ENCODE measurements at places on chromosomes 4 and X.

GRCh38 chr4:159010563-159011260 lies 92.2 kb upstream of the RAPGEF2 start:
- peak; percentile 76 for DNase-seq

DNA sequence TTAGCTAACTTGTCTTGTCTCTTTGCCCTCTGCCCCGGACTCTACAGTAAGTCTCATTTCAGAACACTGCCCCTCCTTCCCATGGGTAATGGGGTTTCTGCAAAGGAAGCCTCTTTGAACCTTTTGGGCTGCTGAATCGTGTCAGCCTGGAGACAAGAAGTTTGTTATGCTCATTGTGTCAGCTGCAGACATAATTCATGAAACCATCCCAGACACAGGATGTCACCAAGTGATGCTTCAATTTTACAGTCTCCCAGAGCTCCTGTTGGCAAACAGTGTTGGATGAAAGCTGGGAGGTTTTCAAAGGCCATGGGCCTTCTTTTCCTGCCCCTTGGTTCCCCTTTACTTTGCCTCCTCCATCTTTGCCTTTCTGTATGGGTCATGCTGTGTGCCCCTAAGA lies 223.1 kb upstream of the TAPT1 start:
- DNase-seq, result no peak

- DNase-seq, result no peak
These were observed 209.5 kb upstream of the PPP3CA start for GRCh38 chr4:101556842-101557241.

DNA sequence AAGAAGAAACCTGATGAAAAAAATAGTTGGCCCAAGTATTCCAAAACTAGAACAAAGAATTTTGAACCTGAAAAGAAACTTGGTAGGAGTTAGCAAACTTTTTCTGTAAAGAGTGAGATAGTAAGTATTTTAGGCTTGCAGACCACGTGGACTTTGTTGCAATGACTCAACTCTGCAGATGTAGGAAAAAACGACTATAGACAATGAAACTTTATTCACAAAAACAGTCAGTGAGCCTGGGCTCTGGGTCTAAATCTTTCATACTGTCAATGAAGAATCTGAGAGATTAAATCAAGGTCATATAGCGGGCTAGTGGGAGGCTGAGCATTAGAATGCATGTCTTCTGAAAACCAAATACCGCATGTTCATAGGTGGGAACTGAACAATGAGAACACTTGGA lies 23.0 kb downstream of the SH3D19 start:
- DNase-seq, result no peak

DNA sequence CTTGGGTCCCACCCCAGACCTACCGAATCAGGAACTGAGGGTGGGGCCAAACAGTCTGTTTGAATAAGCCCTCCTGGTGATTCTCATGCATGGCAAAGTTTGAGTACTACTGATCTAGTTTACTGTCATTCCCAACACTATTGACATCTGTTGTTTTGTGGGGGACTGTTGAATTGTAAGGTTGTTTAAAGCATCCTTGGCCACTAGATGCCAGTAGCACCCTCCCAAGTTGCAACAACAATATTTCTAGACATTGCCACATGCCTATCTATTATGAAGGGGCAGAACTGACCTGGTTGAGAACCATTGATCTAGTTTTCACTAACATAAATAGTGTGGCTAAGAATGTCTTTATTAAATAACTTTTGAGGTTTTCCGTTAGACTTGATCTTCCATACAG lies 15.1 kb downstream of the TAF9B start:
- no peak for DNase-seq

DNA sequence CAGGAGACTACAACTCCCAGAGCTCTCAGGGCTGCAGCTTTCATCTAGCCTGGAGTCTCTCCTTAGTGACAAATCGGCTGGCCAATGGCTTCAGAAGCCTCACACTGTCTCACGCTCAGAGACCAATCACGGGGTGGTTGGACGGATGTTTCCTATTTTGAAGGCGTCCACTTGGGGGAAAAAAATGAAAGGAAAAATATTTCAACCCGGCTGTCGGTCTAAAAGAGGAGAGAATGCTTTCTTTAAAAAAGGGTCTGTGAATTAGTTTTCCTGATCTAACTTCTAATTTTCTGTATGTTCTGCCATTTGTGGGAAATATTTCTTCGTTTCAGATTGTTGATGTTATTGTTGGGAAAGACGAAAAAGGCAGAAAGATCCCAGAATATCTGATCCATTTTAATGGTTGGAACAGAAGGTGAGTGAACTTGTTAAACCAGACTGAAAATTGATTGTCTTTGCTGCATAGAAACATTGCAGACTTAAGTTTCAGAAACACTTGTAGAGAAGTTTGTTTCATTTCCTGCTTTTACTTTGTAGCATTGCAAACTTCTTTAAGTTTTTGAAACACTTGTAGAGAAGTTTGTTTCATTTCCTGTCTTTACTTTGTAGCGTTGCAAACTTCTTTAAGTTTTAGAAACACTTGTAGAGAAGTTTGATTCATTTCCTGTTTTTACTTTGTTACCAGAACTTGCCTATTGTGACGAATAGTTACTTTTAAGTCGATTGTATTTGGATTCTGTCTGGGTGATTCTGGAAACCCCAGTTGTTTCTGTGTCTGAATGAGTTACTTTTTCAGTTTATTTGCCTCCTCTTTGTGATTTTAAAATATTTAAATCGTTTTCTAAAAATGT lies 1.6 kb downstream of the MSL3 start:
- DNase-seq, result peak; percentile 77

All from left ventricle myocardium superior (tissue), 1 donor.